ENCODE measurements at places on chromosomes 11 and 22.

GRCh38 chr11:116162886-116163230 is 609.9 kb downstream of the BUD13 start:
- DNase-seq: no peak

GRCh38 chr11:130022799-130023198 is 20.2 kb upstream of the PRDM10 start:
- DNase-seq: no peak

DNA sequence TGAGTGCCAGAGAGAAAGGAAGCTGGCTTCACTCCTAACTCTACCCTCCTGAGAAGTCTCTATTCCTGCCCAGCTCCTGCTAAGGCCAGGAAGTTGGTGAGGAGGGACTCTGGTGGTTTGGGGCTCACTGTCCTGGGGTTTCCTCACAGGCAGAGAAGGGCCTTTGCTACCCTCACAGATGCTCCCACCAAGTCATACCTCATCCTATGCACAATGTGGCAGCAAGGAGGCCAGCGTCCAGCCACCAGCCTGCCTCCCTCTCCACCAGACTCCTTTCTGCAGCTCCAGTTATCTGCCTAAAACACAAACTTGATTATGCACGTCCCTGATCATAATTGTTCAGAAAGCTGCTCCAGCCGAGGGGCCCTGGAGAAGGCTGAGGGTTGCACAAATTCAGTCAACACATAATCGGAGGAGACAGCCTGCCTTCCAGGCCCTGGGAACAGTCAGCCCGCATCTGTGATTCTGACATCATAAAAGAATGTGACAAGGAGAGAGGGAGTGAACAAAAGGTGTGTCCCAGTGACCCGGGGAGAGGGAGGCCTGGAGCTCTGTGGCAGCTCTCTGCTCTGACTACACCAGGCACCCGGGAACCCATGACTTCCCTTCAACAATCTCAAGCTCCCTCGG is 28.8 kb downstream of the DKK3 start:
- no peak for DNase-seq

GRCh38 chr22:18095101-18095805 is 15.4 kb upstream of the TUBA8 start:
- no peak for DNase-seq

GRCh38 chr11:1160231-1161101 is 2.7 kb downstream of the MUC5AC start:
- DNase-seq: no peak

DNA sequence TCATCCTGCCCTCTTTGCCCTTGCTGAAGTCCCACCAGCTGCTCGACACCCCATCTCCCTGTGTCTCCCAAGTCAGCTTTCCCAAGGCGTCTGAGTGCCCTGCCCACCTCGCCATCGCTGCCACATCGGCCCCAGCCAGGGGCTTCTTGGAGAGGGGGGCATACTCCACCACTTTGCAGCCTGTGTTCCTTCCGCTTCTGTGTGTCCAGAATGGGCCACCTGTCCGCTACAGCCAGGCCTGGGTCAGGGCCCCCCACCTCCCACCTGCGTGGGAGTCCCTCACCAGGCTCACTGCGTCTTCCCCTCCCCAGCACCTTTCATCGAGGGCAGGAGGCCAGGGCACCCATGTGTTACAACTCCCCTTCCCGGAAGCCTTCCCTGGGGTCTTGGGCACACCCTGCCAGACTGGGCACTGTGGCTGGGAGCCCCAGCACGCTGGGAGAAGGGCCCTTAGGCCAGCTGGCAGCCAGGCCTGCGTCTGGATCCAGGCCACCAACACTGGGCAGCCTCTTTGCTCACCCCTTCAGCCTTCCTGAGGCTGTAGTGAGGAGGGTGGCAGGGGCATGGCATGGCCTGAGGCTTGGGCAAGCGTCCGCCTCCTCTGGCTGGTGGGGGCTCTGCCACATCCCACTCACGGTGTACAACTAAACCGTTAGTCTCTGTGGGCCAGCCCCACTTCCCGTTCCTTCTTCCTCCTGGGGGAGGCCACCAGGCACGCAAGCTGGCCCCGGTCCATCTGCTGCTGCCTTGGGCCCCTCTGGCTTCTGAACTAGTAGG is 13.4 kb downstream of the CPT1A start:
- no peak for DNase-seq

DNA sequence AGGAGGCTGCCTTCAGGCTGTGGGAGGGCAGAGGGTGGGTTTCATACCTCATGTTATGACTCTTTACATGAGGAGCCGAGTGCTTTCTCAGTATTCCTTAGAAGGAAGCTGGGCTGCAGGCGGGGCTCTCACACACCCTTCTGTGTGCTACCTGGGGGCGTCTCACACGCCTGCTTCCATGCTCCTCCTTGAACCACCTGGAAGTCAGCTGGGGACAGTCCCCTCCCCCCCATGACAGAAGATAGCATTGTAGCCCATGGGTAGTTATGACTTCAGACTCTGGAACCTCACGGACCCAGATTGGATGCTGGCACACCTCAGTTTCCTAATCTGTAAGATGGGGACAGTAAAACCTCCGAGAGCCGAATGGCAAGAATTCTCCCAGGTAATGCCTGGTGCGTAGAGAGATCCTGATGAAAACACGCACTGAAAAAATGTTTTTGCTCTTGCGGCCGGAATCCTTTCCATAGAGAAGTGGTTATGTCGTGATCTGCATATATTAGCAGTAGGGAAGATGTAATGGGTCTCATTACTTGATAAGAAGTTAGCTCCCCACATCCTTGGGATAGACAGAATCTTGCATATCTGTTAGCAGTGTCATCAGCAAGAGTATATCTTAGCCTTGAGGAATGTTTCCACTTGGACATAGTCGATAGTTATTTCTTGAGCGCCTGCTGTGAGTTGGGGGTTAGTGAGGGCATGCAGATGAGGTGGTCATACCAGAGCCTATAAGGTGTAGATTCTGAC is 4.9 kb downstream of the DAGLA start:
- no peak for DNase-seq

GRCh38 chr11:64540428-64540825 is 50.6 kb upstream of the SLC22A12 start:
- no peak for DNase-seq

GRCh38 chr11:45343444-45343843 is 57.3 kb upstream of the SYT13 start:
- DNase-seq: no peak

GRCh38 chr11:78510025-78510596 is 64.6 kb downstream of the NARS2 start:
- DNase-seq: no peak

- DNase-seq: no peak
Measured at GRCh38 chr11:15817001-15817400, 539.3 kb downstream of the SOX6 start.

DNA sequence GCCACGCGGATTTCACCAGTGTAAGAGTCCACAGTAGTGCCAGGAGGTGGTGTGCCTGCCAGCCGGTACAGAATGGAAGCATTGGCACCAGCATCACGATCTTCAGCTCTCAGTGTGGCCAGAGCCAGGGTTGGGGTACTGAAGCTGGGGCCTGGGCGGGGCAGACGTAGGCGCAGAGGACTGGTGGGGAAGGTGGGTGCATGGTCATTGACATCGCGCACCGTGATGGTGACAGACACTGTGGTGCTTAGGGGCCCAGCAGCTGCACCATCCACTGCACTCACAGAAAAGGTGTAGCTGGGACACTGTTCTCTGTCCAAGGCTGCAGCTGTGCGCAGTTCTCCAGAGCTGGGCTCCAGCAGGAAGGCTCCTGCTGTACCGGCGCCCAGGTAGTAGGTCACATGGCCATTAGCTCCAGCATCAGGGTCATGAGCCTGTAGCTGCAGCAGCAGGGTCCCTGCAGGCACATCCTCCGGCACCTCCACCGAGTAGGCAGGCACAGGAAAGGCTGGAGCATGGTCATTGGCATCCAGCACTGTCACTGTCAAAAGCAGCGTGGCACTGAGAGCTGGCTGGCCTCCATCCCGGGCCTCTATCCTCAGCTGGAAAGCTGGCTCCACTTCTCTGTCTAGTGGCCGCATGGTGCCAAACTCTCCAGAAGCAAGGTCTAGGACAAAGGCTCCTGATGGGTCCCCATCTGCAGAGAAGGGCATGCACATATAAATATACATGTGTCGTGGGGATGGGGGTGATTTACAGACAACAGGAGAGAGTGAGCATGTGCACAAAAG is 7.9 kb upstream of the TPP1 start:
- no peak for DNase-seq

DNA sequence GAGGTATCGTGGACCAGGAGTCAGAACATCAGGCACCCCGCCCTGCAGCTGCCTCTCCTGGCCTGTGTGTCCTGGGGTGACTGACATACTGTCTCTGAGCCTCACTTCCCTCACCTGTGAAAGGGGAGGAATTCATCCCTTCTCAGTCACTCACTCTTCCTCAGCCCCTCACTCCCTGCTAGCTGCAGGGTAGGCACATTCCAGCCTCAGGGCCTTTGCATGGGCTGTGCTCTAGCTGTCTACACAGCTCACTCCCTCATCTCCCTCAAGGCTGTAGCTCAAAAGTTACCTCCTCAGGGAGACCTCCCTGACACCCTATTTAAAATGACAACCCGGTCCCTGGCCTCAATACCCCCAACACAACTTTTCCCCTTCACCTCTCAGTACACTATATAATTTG is 2.5 kb downstream of the TP53I11 start:
- no peak for DNase-seq

DNA sequence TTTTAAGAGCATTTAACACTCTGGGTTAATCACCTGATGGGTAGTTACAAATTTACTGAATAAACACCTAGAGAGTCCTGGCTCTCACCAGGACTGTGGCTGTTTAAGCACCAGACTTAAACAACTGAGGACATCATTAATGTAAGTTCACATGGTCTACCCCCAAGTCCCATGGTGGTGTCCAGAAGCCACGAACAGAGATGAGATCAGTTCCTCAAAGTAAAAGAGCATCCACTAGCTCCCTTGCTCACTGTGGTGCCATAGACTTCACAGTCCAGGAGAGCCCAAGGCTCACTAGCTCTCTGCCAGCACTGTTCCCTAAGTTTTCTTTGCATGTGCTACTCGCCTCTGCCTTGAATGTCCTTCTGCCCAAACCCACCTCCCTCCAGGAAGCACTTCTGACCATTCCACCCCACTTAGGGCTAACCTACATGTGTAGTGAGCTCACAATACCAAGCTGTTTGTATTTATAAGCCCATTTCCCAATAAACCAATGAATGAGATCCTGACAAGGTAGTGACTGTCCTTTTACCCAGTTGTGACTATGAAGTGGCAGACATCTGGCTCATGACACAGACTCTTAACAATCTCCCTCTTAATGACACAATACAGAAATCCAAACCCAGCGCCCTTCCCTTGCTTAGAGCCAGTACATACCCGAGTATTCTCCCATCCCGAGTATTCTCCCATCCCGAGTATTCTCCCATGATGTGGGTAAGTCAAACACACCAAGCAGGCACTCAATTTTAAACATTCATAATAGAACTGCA is 15.7 kb downstream of the NAP1L4 start:
- DNase-seq: no peak

- DNase-seq: no peak
Measured at GRCh38 chr11:82003671-82004515, 729.8 kb downstream of the FAM181B start.

Measured in CD4-positive, CD25-positive, alpha-beta regulatory T cell (primary cell).